ENCODE measurements at places on chromosomes 5 and 9.

- DNase-seq = no peak
Measured at GRCh38 chr9:6695121-6695814, 49.7 kb upstream of the GLDC start.

DNA sequence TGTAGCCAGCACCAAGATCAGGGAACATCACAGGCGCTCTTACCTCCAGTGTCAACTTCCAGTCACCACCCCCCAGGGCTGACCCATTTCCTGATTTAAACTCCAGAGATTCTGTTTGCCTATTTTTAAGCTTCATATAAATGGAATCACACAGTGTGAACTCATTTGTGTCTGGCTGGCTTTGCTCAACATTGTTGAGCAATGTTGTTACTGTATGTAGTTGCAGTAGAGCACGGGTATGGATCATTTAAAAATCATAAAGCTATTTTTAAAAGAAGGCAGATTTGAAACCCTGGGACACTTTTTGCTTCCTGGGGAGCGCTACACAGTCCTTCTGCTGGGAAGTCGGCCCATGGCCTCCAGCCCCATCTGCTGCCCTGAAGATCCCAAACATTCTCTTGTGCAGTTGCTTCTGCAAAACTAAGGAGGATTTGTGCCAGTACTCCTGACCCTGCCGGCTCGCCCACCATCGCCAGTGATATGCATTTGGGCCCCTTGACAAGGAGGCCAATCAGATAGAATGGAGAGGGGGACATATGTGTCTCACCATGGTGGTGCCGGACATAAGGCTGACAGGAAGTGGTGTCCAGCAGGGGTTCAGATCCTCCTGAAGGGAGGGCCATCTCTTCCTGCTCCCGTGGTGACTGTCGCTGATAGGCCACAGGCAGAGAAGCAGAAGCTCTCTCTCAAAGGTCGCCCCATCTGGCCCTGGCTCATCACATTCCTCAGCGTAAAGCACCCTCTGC is 13.3 kb downstream of the DCANP1 start:
- DNase-seq = no peak

GRCh38 chr5:95358320-95358719 is 32.8 kb upstream of the FAM81B start:
- DNase-seq = no peak

DNA sequence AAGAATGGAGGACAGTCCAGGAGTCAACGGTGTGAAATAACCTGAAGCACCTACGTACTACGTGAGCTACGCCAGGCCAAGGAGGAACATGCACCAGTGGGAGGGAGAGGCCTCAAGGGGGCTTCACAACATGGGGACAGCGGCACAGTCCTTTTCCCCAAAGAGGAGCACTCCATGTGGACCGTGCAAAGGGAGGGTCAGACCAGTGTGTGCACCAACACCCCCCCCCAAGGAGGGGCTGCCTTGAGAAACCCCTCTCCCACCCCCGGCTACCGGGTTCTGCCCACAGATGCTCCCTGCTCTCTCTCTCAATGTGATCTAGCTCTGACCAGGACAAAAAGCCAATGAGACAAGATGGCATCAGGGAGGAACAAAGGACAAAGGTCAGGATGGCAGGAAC is 68.6 kb downstream of the PRRT1B start:
- DNase-seq = no peak

DNA sequence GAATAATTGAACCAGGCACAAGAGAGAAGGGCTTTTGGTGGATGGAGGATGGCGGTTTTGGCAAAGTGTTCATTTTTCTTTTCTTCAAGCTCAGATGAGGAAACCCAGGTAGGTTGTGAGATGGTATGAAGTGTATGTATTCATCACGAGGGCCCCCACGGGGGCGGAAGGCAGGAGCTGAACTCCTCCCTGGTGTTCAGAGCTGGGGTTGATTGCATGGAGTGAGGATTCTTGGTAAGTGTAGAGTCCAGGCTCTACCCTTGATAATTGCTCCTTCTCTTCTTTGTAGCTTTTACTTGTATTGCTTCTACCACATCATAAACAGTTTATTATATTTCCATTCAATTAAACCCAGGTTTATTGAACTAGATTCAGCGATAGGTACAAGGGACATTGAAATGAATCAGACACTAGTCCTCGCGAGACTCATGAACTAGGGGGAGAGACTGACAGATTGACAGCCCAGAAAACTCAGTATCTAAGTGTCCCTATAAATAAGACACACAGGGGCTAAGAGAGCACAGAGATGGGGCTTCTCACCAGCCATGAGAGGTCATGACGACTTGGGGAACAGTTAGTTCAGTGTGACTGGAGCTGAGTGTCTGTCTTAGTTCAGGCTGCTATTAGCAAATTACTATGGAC is 116.7 kb upstream of the KLF4 start:
- DNase-seq = no peak

GRCh38 chr5:106451998-106452397 is 1218.7 kb downstream of the EFNA5 start:
- DNase-seq = no peak

DNA sequence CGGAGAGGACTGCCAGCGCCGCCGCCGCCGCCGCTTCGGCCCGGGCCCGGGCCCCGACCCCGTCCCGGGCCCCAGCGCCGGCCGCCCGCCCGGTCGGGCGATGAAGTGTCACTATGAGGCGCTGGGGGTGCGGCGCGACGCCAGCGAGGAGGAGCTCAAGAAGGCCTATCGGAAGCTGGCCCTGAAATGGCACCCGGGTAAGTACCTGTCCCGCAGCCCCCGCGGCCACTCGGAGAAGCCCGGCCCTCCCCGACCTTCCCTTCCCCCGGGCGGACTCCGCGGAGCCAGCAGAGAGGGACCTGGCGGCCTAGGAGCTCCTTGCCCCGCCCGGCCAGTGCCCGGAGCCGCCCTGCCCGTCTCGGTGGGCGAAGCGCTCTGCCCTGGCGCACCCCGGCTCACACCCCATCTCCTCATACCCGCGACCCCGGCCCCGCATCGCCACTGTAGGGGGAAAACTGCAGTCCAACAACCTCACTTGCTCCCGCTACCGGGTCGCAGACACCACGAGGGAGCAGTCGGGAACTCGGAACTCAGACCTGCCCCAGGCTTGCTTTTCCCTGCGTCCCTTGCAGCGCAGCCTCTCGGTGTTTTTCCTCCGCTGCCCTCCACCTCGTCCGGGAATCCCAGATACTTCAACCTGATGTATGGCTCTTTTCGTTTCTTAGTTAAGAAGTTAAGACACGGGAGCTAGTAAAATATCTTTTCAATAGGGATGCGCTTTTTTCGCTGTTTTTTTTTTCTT is 532 bp downstream of the DNAJC21 start:
- peak; percentile 76 for DNase-seq
